ENCODE measurements at places on chromosomes 16 and 17. TPM values are rescaled to one million over a fixed set of nuclear protein-coding genes. Genes with fewer than 3 reads are reported as not detected.

DNA sequence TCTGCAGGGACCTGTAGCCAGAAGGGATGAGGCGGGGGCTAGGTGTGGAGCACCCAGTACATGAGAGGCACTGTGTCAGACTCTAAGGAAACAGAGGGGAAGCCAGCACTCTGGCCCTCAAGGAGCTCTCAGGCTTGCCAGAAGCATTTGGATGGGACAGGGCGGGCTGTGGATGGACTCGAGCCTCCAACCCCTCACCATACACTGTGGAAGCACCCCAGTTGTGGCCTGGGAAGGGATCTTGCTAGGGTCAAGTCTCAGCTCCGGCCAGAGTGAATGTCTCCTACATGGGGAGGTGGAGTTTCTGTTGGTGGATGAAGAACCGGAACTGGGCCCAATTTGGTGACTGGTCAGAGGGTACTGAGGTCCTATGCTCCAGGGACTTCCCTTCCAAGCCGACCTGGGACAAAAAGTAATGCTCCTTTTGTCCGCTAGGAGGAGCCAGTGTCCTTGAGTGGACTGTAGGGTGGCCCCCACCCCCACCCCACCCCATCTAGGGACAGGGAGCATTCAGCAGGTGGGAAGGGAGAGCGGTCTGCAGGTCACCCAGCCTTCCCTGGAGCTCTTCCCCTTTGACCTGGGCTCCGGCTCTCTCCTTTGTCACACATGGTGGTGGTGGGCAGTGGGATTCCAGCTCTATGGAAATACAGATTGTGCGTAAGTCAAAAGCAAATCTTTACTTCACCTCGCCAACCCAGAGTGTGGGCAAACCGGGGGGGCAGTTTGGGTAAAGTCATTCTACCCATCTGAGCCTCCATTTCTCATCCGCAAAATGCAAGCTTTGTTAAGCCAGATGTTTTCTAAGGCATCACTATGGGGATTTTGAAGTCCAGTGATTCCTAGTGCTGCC lies 20.4 kb upstream of the PHB1 start:
- peak; percentile 50 for DNase-seq

GRCh38 chr16:20803192-20803560 lies 3.1 kb downstream of the ERI2 start:
- no peak for DNase-seq

Gene USP6
- 0.16 TPM for total RNA-seq

Gene KRTAP3-1
- not detected for total RNA-seq

DNA sequence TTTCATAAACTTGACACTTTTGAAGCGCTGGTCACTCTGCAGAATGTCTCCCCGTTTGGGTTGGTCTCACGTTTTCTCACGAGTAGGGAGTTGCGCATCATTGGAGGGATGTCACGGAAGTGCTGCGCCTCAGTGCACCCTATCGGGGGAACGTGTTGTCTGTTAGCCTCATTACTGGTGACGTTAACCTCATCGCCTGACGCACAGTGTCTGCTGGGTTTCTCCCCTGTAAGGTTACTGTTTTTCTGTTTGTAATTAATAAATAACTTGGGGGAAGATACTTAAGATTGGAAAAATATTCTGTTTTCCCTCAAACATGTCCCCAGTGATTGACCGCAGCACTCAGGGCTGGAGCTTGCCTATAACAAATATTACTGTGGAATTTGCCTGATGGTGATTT lies 26.7 kb downstream of the VAC14 start:
- no peak for DNase-seq

DNA sequence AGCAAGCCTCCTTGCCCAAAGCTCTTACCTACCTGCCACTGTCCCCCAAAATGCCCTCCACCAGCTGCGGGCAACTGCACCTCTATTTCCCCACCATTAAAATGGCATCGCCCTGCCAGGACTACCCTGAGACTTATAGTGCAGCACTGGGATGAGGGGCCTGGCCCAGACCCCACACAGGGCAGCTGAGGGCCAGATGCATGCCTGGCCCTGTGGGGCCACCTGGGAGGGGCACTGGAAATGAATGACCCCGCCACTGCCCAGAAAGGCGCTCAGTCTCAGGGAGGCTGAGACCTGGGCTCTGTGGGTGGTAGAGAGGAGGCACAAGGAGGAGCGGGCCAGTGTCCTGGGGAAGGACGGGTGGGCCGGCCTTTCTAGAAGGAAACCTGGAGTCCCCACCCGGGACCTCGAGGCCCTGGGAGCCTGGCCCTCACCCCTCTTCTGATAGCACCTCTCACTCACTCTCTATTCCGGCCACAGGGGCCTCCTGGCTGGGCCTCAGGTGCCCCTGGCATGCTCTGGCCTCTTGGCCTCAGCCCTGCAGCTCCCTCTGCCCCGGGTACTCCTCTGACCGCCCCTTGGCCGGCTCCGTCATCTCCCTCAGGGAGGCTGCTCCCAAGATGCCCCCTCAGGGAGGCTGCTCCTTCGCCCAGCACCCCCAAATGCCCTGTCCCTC lies 26.9 kb downstream of the KATNB1 start:
- DNase-seq, result no peak

DNA sequence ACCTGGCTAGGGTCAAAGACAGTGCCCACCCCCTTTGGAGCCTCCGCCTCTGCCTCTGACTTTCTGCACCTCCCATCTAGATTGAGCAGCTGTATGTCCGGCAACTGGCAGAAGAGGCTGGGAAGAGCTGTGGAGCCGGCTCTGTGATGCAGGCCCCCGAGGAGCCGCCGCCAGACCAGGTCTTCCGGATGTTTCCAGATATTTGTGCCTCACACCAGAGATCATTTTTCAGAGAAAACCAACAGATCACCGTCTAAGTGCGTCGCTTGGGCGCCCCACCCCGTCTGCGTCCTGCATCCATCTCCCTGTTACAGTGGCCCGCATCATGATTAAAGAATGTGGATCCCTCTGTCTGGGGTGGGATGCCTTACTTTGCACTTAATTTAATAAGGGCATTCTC lies 22.1 kb downstream of the IRF8 start:
- DNase-seq, result no peak

DNA sequence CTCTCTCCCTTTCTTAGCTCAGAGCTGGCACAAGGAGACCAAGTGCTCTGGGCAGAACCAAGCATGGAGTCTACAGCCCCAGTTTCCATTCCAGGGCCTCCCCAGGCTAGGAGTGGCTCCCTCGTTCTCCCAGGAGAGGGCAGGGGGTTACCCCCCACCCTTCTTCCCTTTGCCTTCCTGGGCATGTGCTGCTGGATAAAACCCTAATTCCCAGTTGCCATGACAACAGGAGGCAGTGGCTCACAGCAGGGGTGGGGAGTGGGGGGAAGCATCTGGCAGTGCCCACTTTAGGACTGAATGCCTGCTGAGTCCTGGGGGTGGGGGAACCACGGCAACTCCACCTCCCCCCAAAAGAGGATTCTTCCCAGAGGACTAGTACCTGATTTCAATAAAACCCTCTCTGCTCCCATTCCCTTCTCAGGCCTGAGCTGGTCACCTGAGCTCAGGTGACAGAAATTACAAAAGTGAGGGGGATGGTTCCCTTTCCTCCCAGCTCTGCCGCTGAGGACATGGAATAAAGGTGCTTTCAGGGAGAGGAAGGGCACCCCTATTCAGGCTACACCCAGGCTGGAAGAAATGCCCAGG lies 1.8 kb downstream of the MPP2 start:
- DNase-seq, result no peak

DNA sequence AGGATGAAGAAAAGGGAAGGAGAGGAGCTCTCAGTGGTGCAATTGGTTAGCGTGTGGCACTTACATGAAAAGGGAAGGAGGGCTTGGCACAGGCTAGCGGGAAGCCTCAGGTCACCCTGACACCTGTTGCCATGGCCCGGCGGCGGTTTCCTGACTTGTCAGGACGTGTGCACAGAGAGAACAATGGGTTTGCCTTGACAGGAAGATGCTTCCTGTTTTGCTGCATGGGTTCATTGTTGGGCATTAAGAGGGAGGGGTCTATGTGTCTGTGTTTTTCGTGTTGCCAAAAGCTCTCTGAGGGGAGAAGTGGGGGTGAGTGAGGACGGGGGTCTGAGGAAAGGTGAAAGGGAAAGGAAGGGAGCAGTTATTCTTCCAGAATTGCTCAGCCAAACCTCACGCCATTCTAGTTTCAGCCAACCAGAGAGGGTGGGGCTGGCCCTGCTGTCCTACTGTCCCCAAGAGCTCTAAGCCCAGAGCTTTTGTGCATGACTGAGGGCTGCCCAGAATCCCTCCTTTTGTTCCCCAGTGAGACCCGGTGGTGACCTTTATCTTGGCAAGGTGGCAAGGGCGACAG lies 17.1 kb upstream of the CCR7 start:
- DNase-seq, result peak; percentile 63

All from left cardiac atrium (tissue), 4 donors.